ENCODE measurements at places on chromosomes 3 and 15.

- DNase-seq, result no peak
Measured at GRCh38 chr15:46222826-46223225, 588.0 kb downstream of the SQOR start.

DNA sequence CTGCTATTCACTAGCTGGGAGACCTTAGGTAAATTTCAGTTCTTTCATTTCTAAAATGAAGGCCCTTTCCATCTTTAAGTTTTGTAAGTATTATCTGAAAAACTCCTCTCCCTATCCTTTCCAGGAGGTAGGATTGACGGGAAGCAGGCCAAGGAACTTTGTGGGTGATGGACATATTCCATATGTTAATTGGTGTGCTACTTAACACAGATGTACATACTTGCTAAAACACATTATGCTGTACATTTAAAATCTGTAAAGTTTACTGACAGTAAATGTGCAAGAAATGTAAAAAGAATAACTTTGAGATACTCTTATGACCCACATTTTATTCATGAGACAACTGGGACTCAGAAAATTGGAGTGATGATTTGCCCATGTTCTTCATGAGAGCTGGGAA, 329.8 kb upstream of the LRRC3B start:
- DNase-seq, result no peak

DNA sequence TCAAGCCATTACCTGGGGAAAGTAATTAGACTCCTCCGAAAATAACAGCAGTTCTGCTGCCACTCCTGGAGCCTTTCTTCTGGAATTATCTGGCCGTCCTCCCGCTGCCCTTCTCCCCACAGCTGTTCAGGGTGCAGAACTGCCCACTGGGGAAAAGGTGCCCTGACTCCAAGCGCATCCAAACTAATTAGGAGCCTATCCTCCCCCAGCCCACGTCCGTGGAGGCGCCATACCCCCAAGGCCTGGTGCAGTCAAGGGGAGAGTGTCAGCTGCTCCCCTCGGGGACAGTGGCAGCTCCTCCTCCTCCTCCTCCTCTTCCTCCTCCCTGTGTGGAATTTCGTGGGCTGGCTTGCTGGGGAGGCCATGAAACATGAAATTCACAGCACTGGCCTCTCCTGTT, 177.2 kb downstream of the XXYLT1 start:
- no peak for DNase-seq

DNA sequence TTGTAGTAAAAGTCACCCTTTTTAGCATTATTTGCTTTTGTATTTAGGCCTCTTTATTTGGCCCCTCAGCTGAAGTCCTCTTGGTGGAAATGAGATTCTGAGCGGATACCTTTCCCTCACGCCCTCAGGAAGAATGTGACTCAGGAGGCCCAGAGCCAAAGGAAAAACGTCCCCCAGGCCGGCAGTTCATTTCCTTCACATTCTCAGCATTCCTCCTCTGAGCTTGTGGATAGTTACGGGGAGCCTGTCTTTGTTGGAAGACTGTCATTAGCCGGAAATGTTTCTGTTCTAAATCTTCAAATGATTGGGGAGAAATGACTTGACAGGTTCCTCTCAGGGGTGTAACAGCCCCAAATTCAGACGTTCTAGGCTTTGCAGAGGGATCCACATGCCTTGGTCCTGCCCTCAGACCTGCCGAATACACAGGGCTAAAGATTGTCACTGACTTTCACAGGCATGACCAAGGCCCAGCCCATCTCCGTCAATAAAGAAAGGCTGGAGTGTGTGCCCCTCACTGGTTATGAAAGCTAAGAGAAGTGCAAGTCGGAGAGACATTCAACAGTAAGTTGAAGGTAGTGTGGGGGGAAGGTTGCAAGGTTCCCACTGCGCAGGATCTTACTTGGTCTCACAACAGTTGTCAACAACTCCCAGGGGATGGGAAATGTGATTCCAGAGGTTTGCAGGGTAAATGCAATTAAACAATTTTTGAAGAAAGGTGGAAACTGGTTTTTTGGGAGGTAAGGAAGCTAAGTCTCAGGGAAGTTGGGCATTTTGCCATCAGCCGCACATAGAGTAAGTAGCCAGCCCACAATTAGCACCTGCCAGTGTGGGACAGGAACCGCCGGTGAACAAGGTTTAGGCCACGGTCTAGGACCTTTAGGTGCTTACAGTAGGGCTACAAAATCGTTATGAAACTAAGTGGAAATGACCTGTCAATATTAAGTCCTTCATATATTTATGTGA, 39.7 kb upstream of the MYZAP start:
- DNase-seq, result no peak

GRCh38 chr3:112582244-112582874, 20.5 kb downstream of the SLC35A5 start:
- DNase-seq, result peak; percentile 26

DNA sequence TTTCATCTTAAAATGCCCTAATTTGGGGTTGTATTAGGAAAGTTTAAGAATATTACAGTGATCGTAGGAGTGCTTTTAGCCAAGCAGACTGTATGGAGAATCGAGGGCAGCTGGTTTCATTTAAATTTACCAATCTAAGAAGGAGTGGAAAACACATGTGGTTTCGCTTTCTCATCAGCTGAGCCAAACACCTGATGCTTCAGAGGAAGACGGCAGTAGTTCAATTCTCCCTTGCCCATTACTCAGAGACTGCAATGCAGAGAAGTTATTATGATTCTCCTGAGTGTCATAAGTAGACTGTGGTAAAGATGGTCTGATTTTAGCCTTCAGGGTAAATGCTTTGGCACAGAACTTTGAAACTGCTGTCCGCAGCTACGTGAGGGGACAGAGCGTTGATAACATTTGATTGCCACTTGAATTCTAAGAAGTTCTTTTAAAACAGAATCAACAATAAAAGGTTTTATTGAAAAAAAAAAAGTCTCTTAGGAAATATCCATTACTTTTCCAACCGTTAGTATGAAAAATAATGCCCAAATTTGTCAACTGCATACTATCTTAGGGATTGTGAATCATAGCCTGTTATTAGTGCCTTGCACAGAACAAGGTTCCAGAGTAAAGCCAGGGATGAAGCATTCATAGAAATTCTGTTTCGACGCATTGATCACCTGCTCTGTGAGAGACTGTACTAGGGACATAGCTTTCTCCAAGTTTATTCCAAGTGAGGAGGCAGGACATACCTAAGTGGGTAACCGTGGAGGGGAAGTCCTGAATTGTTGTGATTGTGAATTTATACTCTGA, 25.6 kb downstream of the LYSMD4 start:
- DNase-seq, result no peak

DNA sequence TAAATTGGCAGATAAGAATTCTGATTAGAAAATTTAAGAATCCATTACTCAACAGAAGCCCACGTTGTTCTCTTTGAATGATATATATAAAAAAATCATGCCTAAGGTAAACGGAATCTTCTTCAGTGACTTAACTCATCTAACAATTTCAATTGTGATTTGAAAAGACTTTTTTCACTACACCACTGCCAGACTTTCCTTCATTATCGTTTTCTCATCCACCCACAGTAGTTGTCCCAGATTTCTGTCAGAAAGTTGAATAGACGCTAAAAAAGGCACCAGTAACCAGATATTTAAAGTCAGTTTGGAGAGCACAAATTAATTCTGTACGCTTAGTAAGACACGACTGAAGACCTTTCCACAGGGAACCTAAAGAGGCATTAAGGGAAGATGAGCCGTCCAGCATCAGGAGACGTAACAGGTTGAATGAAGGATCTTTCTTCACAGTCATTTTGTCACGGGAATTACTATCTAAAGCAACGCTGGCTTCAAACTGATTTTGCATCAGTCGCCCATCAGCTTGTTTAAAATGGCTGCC, 1.3 kb downstream of the HIGD1A start:
- DNase-seq, result no peak

GRCh38 chr3:13240928-13241618, 167.8 kb upstream of the IQSEC1 start:
- no peak for DNase-seq

DNA sequence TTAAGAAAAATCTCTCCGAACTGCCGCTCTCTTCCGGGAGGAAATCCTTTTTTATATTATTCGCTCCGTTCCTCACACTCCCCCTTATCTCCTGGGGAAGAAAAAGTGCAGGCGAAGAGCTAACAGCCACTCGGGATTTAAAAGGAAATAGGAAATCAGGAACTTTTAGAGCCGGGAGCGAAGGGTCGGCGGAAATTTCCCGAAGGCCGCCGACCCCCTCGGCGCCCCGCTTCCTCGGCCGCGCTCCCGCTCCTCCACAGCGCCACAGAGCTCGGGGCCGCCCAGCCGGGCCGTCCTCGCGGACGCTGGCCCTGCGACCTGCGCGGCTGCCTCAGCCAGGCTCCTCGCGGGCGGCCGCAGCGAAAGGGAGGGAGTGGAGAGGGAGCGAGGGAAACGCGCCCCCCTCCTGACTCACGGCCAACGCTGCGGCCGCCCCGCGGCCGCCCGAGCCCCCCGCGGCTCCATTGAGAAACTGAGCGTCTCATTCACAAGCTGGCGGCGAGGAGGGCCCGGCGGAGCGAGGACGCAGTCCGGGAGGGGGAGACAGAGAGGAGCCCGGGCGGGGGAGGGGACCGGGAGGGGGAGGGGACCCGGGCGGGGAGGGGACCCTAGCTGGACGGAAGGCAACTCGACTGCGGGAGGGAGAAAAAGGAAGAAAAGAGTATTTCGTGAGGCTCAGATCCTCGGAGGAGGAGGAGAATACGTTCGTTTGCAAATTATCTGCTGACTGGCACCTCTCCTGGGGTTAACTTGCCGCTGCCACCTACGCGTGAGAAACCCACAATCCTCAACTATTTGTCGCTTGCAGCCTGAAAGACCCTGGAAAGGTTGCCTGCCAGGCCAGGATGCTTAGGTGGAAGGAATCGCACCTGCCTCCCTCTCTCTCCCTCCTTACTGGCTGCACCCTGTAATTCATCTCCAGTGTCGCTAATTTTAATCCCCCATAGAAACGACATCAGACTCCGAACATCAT, at the start of gene PTPN9:
Gene PTPN9, minus strand, starts transcription at position 368 of the 973 bp plus-strand sequence. CDS start 539 bp downstream, outside the sequence.
- peak; percentile 48 for DNase-seq

DNA sequence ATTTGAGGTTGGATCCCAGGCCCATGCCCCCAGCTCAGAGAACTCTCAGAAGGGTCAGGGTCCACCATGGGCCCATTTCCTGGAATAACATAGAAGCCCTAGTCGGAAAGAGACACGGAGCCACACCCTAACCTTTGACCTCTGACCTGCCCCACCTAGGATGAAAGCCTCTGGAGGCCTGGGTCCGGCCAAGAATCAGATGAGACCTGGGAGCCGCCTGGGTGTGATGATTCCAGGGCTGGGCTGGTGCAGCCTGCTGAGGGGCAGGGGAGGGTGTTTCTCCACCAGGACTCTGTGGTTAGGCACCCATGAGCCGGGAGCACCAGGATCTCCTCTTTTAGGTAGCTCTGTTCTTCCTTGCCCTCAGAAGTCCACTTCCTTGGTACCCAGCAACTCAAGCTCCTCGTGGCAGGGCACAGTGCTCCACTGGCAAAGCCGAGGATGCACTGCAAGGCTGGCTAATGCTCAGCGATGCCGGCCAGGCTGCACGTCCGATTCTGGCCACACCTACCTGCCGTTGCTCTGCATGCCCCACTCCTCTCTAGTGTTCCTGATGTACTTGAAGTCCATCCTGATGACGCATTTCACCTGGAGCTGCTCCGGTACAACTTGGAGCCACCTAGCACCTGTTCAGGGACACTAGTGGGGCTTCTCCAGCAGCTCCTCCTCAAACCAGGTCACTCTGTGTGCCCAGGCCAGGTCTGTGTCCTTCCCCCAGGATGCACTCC, 57.4 kb downstream of the ZNF445 start:
- no peak for DNase-seq

- no peak for DNase-seq
Measured at GRCh38 chr15:84611631-84612030, 10.8 kb downstream of the ZSCAN2 start.

- no peak for DNase-seq
Measured at GRCh38 chr3:128585189-128585588, 65.4 kb downstream of the RPN1 start.

GRCh38 chr15:23033979-23034378, 5.4 kb downstream of the TUBGCP5 start:
- DNase-seq, result no peak

DNA sequence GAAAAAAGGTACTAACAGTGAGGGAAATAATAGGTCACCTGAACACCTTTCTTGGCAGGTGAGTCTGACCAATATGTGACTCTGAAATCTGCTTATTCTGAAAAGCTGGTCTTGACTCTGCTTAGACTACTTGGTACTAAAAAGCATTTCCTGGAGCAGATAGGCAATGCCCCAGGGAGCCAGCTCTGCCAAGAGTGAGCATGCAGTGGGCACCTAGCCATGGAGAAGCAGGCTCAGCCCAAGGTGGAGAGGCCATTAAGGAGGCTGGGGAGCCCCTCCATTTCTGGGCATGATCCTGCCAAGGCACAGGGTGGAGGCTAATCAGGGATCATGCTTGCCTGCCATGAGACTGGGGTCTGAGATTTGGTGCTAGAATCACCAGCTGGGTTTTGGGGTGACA, 1.6 kb upstream of the LTF start:
- DNase-seq, result no peak

- no peak for DNase-seq
Measured at GRCh38 chr3:53131096-53131495, 861 bp upstream of the RFT1 start.

- DNase-seq, result no peak
Measured at GRCh38 chr3:128572013-128572412, 78.6 kb downstream of the RPN1 start.

GRCh38 chr15:45603881-45604280, 16.7 kb downstream of the BLOC1S6 start:
- DNase-seq, result no peak

DNA sequence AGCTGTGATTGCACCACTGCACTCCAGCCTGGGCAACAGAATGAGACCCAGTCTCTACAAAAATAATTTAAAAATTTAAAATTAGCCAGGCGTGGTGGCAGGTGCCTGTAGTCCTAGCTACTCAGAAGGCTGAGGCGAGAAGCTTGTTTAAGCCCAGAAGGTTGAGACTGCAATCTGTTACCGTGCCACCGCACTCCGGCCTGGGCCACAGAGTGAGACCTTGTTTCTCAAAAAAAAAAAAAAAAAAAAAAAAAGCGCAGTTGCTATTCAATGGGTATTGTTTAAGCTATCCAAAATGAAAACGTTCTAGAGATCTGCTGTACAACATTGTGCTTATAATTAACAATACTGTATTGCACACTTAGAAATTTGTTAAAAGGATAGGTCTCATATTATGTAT, 24.0 kb downstream of the ZNF148 start:
- DNase-seq, result no peak

DNA sequence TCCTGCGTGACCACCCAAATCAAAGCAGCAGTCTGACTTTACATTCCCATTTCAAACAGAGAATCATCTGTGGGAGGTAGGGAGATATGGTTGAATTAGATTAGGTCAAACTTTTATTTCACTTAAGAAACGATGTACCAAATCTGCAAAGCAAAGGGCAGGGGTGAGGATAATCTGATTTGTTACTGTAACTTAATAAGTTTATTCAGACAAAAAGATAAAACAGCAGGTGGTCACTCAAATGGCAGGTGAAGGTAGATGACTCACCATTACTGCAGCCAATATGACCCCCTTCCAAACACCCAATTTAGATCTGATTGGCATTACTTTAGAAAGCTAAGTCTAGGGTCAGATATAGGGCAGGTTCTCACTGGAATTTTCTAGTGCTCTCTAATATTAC, 651.0 kb upstream of the NAALADL2 start:
- DNase-seq, result no peak
